Activated CD8-positive, alpha-beta memory T cell treated with anti-CD3 and anti-CD28 coated beads, Interleukin-2, amount 50 U/mL, for 4 hours (primary cell): ENCODE measurements at places on chromosomes 3 and 15.

GRCh38 chr3:178510496-178510895 lies 25.7 kb upstream of the KCNMB2 start:
- DNase-seq, result no peak

DNA sequence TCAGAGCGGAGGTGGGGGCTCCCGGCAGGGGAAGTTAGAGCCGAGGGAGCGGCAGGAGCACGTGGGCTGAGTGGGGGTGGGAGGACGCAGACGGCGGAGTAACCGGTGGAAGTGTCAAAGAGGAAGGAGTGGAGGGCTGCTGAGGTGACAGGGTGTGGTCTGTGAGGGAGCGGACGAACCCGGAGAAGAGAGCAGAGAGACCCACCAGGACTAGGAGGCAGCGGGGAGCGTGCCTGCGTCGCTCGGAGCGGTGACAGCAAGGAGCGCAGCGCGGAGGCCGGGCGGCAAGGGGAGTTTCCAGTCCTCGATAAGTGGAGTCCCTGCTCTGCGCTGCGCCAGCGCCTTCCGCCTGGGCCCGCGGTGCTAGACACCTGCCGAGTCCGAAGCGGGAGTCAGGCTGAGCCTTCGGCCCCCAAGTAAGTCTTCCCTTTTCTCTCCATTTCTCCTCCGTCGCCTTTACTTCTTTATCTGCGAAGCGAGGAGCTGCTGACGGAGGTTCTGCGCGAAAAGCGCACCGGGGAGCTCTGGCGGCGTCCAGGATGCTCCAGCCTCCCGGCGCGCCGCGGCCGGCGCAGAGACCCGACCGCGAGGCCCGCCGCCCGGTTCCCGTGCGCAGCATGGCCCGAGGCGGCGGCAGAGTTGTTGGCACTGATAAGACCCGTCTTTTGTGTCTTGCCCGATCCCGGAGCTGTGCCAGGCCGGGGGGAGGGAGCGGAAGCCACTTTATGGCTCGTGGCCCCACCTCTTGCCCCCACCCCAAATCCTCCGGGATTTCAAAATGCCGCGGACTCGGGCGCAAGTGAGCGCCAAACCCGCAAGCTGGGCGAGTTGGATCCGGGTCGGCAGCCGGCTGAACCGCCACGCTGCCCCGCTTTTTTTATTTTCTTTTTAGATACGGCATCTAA lies 533.0 kb upstream of the SEMA6D start:
- no peak for DNase-seq

DNA sequence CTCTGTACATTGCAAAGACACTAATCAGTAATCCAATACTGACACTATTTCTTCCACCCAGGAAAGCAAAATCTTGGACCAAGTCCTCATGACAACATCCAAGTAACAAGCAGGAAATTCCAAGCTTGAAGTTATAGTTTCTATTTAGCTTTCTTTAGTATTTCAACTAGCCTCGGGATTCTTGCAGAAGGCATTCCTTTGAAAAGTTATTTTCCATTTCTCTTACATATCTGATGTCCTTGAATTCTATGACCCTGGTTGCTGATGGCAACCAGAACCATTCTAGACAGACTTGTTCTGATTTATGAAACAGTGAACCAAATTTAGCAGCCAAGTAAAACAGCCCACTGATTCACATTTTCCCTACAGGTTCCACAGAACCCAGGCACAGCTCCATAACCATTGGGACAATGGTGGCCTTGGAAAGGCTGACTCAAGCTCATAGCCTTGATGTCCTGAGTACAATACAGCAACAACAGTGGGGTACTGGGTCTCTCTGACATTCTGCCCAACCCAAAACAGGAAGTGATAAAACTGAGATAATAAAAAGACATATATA lies 26.5 kb downstream of the P3H2 start:
- no peak for DNase-seq

DNA sequence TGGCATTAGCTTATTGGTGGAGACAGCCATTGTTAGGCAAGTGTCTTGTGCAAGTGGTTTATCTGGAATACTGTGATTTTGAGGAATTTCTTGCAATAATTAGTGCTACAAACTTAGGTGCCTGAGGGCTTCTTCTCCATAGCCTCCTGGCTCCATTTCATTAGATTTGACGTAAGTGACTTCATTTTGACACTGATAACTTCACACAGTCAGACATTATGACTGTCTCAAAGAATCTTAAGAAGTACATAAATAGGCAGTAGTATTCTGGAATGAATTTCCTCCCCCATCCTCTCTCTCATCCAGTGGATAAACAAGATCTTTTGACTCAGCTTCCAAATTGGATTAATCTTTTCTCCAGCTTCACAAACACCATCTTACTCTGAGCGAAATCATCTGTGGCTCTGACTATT lies 19.0 kb downstream of the ARL14 start:
- DNase-seq, result no peak

- DNase-seq, result no peak
Measured at GRCh38 chr3:136835813-136836510, 17.0 kb downstream of the SLC35G2 start.

GRCh38 chr3:32840086-32840841 lies 22.5 kb downstream of the TRIM71 start:
- DNase-seq, result no peak

- DNase-seq, result no peak
Measured at GRCh38 chr3:170751083-170751898, 118.7 kb downstream of the RPL22L1 start.
